ENCODE measurements at places on chromosomes 1 and 21. TPM values are rescaled to one million over a fixed set of nuclear protein-coding genes. Genes with fewer than 3 reads are reported as not detected.

The ESPN gene
- 0.60 TPM for polyA plus RNA-seq

- peaks cover 7% of the 10 kb centered on the region for H3K36me3 ChIP-seq
- H3K27me3 ChIP-seq: no peaks in the 10 kb centered on the region
- no peak overlapping the region for H3K4me3 ChIP-seq
- DNase-seq: no peak
Observed at GRCh38 chr1:18908911-18909771, 6.8 kb upstream of the ALDH4A1 start.

GRCh38 chr1:228305721-228306152 is 97.9 kb downstream of the OBSCN start:
- H3K27ac ChIP-seq: no peak overlapping the region
- DNase-seq: no peak
- no peak overlapping the region for H3K4me3 ChIP-seq
- H3K36me3 ChIP-seq: no peaks in the 10 kb centered on the region

- no peaks in the 10 kb centered on the region for H3K4me1 ChIP-seq
- no peaks in the 10 kb centered on the region for H3K27me3 ChIP-seq
- H3K27ac ChIP-seq: no peak overlapping the region
- no peak for DNase-seq
- no peak overlapping the region for H3K4me3 ChIP-seq
Observed at GRCh38 chr1:226751703-226752102, 12.6 kb upstream of the ITPKB start.

GRCh38 chr1:55067022-55067778 is 27.9 kb downstream of the PCSK9 start:
- H3K4me1 ChIP-seq: no peaks in the 10 kb centered on the region
- peaks cover 57% of the 10 kb centered on the region for H3K36me3 ChIP-seq
- no peak overlapping the region for H3K27ac ChIP-seq
- H3K4me3 ChIP-seq: no peak overlapping the region
- H3K27me3 ChIP-seq: no peaks in the 10 kb centered on the region

DNA sequence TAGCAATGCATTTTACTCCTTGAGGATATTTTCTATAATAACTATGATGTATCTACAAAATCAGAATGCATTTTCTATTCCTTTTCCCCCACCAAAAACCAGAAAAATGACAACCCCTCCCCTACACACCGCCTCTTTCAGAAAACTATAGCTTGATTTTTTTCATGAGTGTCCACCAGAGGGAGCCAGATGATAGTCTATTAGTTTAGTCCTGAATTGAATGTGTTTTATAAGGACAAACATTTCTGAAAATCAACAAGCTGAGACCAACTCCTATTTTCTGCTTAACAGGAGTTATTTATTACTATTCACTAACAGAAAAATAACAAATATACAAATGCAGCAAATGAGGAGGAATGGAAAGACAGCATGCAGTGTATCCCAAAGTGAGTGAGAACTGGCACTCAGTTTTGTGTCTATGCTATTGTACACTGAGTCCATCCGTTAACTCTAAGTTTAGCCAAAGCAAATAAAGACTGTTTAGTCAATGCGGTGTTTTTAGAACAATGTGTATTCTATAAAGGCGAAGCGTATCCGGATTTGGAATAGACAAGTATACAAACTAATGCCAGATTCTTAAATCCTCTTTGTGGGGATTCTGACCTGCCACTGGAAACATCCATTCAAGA is 182.6 kb downstream of the VAV3 start:
- H3K27ac ChIP-seq: no peak overlapping the region
- DNase-seq: peak; percentile 76
- no peak overlapping the region for H3K4me3 ChIP-seq
- H3K36me3 ChIP-seq: no peaks in the 10 kb centered on the region
- H3K27me3 ChIP-seq: no peaks in the 10 kb centered on the region

DNA sequence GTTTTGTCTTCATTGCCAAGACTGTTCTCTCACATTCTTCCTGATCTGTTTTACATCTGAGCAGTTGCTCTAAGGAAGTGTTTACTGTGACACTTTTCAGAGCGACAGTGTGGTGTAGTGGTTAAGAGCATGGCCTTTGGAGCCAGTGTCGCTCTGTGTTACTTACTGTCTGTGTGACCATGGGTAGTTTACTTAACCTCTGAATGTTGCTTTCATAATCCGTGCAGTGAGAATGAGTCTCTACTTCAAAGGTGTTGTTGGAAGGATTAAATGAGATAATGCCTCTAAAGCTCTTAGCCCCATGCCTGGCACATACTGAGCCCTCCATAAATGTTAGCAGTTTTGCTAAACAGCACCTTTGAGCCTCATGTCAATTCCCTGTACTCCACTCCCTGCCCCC is 35.9 kb upstream of the ZFP69B start:
- H3K27me3 ChIP-seq: no peaks in the 10 kb centered on the region
- H3K27ac ChIP-seq: peak overlapping the region; percentile 25
- H3K4me3 ChIP-seq: no peak overlapping the region
- no peak for DNase-seq
- H3K36me3 ChIP-seq: peaks cover 55% of the 10 kb centered on the region

DNA sequence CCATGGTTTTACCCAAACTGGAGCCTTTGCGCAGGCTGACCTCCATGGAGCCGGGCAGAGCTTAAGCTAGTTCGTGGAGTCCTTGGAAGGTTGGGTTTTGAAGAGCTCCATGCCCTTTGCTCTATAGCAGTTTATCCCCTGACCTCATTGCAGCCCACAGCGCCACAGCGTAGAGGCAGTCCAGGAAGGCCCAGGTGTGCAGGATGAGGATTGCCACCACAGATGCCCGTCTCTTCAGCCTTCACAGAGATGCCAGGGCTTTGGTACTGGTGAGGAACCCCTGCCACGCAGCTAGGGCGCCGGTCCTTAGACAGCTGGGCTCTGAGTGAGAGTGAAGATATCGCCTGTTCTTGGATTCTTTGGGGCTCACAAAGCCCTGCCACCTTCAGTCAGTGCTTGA is 138.6 kb downstream of the PEX14 start:
- DNase-seq: no peak
- H3K4me1 ChIP-seq: no peaks in the 10 kb centered on the region
- no peak overlapping the region for H3K27ac ChIP-seq
- no peaks in the 10 kb centered on the region for H3K27me3 ChIP-seq

DNA sequence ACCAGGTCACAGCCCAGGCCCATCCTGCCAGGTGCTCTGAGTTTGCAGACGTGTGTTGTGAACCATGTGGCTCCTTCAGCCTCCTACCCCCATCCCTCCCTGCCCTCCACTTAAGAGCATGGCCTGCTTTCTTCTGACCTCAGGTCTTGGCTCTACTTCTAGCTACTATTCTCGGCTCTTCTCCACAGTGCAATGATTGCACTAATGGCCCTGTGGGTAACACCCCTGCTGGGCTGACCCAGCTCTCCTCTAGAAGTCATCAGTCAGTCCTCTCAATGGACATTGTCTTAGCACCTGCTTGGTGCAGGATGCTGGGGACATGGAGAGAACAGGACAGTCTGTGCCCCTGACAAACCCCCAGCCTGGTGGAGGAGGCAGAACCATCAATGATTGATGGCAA is 22.2 kb upstream of the IFFO2 start:
- no peak for DNase-seq
- no peak overlapping the region for H3K27ac ChIP-seq
- no peaks in the 10 kb centered on the region for H3K36me3 ChIP-seq
- H3K27me3 ChIP-seq: no peaks in the 10 kb centered on the region
- no peak overlapping the region for H3K4me3 ChIP-seq

The RIPK4 gene
- polyA plus RNA-seq: 0.33 TPM

The FMO5 gene
- polyA plus RNA-seq: 0.79 TPM

- no peak for DNase-seq
- no peaks in the 10 kb centered on the region for H3K4me1 ChIP-seq
- no peaks in the 10 kb centered on the region for H3K27me3 ChIP-seq
- no peaks in the 10 kb centered on the region for H3K36me3 ChIP-seq
- H3K4me3 ChIP-seq: no peak overlapping the region
Observed at GRCh38 chr1:203557390-203557789, 63.4 kb downstream of the OPTC start.

DNA sequence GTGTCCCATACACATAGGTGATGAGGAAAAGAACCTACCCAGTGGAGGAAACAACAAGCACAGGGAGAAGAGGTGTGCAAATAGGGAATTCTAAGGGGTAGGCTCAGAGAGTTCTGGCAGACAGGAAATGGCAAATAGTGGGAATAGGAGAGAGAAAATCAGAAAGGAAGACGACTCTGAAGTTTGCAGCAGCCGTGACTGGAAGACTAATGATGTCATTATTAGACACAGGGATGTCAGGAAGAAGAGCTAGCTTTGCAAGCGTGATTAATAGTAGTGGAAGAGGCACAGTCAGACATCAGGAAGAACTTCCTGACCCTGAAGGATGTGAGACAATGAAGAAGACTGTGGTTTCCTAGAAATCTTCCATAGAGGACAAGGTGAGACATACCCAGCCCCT is 21.1 kb downstream of the DLGAP3 start:
- H3K27ac ChIP-seq: no peak overlapping the region
- no peak for DNase-seq
- H3K4me3 ChIP-seq: no peak overlapping the region
- no peaks in the 10 kb centered on the region for H3K27me3 ChIP-seq
- no peaks in the 10 kb centered on the region for H3K4me1 ChIP-seq
- no peaks in the 10 kb centered on the region for H3K36me3 ChIP-seq

DNA sequence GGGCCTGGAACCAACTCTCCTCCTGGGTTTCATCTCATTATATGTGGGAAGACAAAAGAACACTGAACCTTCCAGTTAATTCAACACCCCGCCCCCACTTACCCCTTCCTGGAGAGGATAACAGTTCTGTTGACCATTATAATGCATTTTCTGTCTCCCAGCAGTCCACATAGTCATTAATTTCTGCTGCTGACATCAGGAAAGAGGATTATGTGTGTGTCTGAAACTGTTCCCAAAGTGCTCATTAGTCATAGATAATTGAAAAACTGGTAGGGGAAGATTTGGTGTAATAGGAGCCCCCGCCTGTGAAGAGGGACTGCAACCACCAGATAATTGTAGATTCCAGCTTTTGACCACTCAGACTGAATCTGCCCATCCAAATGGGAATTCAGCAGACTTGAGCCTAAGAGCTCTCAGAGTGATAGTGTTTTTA is 208.7 kb downstream of the FGGY start:
- H3K4me1 ChIP-seq: no peaks in the 10 kb centered on the region
- no peak for DNase-seq
- no peak overlapping the region for H3K27ac ChIP-seq
- no peaks in the 10 kb centered on the region for H3K36me3 ChIP-seq

The WNT3A gene
- not detected for polyA plus RNA-seq

- DNase-seq: no peak
- H3K4me3 ChIP-seq: no peak overlapping the region
- no peak overlapping the region for H3K27ac ChIP-seq
- H3K36me3 ChIP-seq: no peaks in the 10 kb centered on the region
- H3K4me1 ChIP-seq: no peaks in the 10 kb centered on the region
Observed at GRCh38 chr1:29201595-29202051, 19.9 kb upstream of the SRSF4 start.

DNA sequence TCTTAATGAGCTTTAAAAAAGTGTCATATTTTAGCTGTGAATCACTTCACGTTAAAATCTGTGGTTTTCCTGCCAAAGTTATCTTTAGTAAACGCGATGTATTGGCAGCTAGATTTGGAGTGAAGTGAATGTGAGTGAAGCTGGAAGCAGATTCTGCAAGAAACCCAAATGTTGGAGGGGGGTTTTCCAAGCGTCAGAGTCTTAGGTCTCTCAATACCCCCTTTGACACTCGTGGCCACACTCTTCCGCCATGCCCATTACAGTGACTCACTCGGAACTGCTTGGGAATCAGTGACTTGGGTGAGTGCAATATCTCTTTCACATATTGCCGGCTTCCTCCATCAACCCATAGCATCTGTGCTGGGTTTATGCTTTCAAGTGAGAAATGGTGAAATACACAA is 17.5 kb downstream of the B3GALT5 start:
- DNase-seq: no peak
- no peak overlapping the region for H3K4me3 ChIP-seq

DNA sequence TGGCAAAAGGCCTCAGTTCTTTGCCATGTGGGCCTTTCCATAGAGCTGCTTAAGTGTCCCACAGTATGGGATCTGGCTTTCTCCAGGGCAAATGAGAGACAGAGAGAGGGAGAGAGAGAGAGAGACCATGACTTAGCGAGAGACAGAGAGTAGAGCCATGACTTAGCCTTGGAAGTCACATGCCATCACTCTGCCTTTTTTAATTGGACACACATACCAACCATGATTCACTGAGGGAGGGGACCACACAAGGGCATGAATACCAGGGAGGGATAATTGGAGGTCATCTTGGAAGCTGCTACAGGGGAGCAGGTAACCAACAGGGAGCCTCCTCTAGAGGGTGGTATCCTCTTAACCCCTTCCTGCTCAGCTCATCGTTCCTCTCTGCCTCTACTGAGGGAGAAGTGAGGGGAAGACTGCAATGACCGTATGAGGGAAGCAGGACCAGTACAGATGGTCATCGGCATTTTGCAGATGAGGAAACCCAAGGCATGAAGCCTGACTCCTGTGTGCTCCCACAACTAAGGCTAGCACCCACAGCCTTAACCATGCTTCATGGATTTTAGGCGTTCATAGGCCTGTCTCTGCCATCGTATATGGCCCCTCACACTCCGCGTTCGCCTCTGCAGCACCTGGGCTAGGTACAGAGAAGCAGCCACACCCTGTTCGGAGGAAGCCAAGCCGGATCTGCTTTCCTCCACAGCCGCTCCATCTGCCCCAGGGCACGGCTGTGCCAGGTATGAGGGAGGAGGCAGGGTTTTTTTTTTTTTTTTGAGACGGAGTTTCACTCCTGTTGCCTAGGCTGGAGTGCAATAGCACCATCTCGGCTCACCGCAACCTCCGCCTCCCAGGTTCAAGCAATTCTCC is 38.6 kb downstream of the MEF2D start:
- no peak overlapping the region for H3K27ac ChIP-seq
- H3K4me3 ChIP-seq: no peak overlapping the region

DNA sequence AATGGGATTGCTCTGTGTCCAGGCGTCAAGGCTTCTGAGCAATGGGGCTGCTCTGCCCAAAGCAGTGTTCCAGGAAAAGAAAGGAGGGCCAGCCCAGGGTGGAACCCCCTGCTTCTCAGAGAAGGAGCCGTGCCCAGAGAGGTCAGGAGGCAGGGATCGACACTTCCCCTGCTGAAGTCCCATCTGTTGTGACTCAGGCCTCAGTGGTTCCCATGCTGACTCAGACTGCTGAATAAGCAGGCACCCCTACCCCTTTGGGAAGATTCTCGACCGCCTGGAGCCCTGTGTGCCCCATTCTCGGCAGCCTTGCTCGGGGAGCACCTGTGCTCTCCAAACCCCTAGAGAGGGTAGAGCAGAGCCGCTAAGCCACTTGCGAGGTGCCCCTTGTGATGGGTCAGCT is 23.9 kb downstream of the PKP1 start:
- no peak for DNase-seq
- H3K4me3 ChIP-seq: no peak overlapping the region
- H3K27me3 ChIP-seq: no peaks in the 10 kb centered on the region
- H3K27ac ChIP-seq: no peak overlapping the region
- H3K4me1 ChIP-seq: no peaks in the 10 kb centered on the region
- H3K36me3 ChIP-seq: no peaks in the 10 kb centered on the region

GRCh38 chr1:238582816-238583215 is 692.1 kb upstream of the ZP4 start:
- no peaks in the 10 kb centered on the region for H3K4me1 ChIP-seq
- DNase-seq: no peak
- no peaks in the 10 kb centered on the region for H3K36me3 ChIP-seq
- no peaks in the 10 kb centered on the region for H3K27me3 ChIP-seq
- no peak overlapping the region for H3K27ac ChIP-seq

Measured in naive thymus-derived CD4-positive, alpha-beta T cell (primary cell).